ENCODE measurements at places on chromosomes 16 and 17.

GRCh38 chr17:4314179-4314578 lies 50.4 kb upstream of the ANKFY1 start:
- no peak for DNase-seq

GRCh38 chr17:54916721-54917120 lies 16.1 kb downstream of the TOM1L1 start:
- DNase-seq = no peak

GRCh38 chr17:77018504-77018903 lies 122.3 kb upstream of the SEC14L1 start:
- DNase-seq = no peak

- DNase-seq = no peak
Observed at GRCh38 chr17:62014526-62014925, 50.6 kb downstream of the MED13 start.

DNA sequence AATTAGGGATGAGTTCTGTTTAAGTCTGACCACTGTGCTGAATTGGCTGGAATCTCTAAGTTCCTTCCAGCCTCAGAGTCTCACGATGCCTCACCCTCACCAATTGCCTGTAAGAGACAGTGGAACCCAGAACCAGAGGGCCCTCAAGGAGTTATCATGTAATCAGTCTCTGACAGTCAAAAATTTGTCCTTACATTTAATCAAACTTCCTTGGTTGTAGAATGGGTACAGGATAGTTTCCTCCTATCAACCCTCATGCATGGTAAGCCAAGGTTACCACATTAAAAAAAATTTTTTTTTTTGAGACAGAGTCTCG lies 83.2 kb downstream of the CDK5R1 start:
- DNase-seq = no peak

- no peak for DNase-seq
Observed at GRCh38 chr16:5045499-5046115, 11.9 kb upstream of the NAGPA start.

DNA sequence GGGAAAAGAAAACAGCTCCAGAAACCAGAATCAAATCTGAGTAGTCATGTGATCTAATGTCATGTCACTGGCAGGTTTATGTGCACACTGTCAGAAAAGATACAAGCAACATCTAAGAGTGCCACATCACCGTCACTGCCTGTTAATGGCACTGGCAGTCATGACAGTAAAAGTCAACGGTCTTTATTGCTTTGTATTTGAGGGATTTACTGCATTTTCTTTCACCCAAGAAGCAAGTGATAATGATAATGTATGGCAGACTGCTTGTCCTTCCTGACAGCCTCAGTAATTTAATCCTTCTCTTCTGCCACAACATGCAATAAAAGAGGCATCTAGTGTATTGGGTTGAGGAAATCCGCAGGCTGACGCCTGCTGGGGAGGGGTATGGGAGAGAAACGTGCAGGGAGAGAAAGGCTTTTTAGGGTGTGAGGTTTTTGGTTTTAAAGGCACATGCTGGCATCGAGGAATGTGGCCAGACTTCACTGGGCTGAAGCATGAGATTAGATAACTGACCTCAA lies 92.4 kb downstream of the RPGRIP1L start:
- DNase-seq = no peak

GRCh38 chr17:48907713-48908046 lies 527 bp upstream of the UBE2Z start:
- peak; percentile 68 for DNase-seq

DNA sequence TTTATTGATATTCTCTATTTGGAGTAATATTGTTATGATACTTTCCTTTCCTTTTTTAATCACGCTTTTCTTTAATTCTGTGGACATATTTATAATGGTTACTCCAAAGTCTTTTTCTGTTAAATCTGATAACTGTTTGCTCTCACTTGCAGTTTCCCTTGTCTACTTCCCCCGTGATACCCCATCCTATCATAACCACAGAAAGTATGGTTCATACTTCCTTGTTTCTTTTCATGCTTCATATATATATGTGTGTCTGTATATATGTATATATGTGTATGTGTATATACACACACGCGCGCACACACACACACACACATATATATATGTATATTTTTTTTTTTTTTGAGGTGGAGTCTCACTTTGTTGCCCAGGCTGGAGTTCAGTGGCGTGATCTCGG lies 23.5 kb downstream of the SPECC1 start:
- DNase-seq = no peak

DNA sequence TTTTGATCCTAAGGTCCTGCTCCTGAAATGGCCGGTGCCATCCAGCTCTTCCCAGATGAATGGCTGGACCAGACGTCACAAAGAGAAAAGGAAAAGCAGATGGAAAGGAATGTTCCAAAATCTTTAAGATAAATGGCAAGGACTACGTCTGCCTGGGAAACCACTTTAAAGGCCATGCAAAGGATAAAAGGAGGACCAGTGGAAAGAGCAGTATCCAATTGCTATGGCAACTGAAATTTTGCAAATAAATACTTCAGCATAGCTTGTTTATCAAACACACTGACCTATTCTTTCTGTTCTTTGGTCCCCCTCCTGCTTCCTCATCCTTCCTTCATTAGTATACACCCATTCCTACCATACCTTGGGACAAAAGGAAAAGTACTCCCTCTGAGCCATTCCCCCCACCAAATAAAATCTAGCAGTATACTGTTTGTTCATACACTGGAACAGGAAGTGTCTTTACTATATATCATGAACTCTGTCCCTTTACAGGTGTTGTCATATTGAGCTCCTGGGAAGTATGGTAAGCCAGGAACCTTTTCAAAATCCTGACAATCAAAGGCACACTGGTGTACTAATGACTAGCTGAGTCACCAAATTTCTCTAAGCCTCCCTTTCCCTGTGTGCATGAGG lies 37.2 kb upstream of the NUFIP2 start:
- DNase-seq = no peak

DNA sequence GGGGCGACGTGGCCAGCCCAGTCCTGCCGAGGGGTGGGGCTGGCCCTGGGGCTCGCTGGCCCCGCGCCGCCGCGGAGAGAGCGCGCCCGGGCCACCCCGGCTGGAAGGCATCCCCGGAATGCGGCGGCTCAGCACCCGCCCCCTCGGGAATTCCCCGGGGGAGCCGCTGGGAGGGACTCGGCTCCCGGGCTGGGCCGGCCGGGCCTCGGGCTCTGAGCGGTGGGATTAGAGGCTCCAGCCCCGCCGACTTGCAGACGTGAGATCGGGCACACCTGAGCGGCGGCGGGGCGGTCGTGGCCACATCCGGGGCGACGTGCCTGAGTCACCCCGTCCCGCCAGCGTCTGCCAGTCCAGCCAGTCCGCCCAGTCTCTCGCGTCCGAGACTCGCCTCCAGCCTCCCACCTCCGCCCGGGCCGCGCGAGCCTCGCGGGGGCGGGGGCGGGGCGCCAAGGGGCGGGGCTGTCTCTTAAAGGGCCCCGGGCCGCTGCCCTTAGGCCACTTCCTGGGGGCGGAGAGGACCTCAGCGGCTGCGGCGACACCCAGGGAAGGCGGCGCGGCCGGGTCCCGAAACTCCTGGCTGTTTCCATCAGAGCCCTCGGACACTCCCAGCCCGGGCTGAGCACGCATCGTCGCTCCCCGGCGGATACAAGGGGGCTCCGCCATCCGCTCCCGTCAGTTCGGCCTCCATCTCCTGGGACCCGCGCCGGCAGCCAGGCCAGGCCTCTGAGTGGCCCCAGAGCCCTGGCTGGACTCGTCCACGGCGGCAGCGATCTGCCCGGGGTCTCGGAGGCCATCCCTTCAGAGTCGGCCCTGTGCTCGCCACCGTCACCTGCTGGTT lies at the start of gene KCTD11:
Gene KCTD11, plus strand, starts transcription at position 498 of the 838 bp plus-strand sequence.
- DNase-seq = peak; percentile 94

DNA sequence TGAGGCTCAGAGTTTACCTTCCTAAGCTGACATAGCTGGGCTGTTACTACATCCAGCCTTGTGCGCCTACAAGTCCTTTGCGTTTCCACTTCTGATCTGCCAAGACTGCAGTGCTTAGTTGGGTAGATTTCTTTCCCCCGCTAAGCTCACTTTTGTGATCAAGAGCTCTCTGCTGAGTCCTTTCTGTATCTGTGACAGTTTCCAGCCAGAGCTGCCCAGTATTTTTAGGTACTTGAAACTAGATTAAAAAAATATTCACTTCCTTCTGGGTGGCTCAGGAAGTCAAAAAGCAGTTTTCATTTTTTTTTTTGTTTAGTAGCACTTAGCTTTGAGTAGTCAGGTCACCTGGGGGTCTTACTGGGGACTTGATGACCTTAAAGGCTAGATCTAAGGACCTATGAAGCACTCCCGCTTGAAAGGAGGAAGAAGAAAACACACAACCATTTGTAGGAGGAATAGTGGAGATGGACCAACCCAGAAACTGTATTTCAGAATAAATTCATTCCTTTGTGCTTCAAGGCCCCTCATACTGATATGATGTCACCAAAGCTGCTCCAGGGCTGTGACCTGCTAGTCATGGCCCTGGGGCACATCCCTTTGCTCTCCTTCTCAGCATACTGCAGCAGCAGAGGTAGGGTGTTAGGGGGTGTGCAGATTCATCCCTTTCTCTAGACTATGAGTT lies 75.6 kb upstream of the HNF1B start:
- DNase-seq = peak; percentile 46

GRCh38 chr16:52113533-52114183 lies 433.3 kb downstream of the TOX3 start:
- no peak for DNase-seq

GRCh38 chr16:66899945-66900710 lies 18.6 kb downstream of the CDH16 start:
- DNase-seq = peak; percentile 79

DNA sequence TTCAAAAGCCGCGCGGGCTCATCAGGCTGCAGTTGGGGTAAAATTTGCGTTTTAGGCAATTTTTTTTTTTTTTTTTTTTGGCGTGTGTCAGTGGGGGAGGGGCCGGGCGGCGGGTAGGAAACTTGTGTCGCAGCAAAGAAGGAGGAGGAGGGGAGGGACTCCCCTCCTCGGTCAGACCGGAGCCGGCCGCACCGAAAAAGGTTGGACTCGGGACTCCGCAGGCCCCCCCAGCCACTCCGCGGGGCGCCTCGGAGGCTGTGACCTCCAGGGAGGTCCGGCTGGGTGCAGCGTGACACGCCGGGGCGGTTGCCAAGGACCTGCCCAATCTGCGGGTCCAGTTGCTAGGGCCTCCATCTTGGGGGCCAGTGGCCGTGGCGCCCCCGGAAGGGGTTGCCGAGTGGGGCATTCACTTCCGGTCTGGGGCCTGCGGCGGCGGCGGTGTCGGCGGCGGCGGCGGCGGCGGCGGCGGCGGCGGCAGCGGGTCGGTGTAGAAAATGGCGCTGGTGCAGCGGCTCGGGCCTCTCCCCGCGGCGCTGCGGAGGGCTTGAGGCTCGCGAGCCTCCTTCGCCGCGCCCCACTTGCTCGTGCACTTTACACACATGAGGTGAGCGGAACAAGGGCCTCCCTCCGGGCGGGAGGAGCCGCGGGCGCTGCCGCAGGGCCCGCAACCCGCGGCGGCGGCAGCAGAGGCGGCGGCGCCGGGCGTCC lies at the start of gene TNRC6A:
Gene TNRC6A, plus strand, starts transcription at position 409 of the 708 bp plus-strand sequence. Its CDS starts 191 bp downstream, at position 600.
- peak; percentile 92 for DNase-seq

GRCh38 chr17:82497483-82498405 lies 21.8 kb upstream of the FOXK2 start:
- peak; percentile 63 for DNase-seq

DNA sequence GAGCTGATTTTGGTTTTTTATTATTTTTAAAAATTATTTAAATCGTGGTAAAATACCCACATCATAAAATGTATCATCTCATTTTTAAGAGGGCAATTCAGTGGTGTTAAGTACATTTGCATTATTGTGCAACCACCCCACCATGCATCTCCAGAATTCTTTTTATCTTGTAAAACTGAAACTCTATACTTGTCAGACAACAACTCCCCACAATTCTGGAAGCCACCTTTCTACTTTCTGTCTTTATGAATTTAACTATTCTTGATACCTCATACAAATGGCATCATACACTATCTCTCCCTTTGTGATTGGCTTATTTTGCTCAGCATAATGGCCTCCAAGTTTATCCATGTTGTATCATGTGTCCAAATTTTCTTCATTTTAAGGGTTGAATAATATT lies 97.9 kb downstream of the HS3ST3B1 start:
- DNase-seq = no peak
